Left cardiac atrium (tissue), 4 donors: ENCODE measurements at places on chromosomes 2 and 18. TPM values are rescaled to one million over a fixed set of nuclear protein-coding genes. Genes with fewer than 3 reads are reported as not detected.
A peak's percentile ranks its signal among the peaks of the same experiment; 100 is the strongest.

GRCh38 chr2:41000906-41001305, 549.0 kb upstream of the SLC8A1 start:
- no peak for DNase-seq

DNA sequence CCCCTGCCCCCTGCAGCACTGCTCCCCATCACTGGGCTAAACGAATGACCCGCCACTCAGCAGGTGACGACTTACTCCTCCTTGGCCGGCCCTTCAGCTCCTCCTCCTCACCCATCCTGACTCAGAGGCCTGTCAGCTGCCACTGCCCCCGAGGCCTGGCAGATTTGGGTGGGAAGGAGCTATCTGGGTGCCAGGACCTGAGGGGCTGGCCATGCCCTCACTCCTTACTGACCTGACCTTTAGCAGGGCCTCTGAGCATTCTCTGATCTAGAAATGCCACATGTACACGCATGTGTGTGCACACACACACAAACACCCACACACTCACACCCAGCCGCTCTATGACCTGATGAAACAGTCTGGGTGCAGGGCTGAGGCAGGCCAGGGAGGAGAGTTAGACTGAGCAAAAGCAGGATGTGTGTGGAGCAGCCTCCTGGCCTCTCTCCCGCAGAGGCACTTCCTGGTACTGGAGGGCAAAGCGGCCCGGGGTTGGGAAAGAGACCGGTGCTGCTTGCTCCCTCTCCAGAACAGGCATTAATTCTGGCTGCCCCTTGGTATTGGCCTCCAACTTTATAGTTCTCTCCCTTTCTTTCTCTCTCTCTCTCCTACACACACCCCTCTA, 68.0 kb downstream of the ZFP36L2 start:
- peak; percentile 70 for DNase-seq

DNA sequence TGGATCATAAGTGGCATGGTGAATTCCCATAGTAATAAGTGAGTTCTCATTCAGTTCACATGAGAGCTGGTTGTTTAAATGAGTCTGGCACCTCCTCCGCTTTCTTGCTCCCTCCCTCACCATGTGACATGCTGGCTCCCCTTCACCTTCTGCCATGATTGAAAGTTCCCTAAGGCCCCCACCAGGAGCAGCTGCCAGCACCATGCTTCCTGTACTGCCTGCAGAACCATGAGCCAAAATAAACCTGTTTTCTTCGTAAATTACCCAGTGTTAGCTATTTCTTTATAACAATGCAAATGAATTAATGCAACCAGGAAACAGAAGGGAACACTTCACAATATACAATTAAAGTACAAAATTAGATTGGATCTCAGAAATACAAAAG, 257.0 kb downstream of the MREG start:
- no peak for DNase-seq

DNA sequence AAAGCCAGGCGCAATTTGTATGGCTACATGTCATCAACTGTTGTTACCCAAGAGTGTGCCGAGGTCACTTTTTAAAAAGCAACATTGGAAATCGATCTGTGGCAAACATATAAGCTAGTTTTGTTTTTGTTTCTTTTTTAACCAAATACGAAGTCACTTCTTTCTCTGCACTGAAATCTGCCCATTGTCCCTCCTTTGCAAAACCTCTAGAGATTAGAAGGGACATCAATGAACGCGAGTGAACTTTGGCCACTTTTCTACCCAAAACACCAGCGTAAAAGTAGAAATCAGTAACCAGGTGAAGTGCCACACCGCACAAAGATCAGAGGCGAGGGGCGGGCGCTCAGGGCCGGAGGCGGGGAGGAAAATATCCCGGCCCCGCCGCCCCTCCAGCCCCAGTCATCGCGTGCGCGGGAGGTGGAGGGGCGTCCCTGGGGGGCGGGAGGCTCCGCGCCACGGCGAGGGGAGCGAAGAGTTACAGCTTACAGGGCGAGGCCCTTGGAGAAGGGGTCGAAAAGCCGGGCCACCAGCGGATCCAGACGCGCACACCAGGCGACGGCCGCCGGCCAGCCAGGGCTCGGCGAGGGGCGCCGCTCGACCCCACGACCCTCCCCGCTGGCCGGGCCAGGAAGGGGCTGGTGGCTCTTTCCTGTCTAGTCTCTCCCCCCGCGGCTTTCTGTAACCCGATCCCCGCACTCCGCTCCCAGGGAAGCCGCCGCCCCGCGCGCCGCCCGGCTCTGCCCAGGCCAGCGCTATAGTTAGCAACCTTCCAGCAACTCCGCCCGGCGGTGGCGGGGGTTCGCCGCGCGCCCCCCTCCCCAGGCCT, 993 bp downstream of the RBMS1 start:
- peak; percentile 80 for DNase-seq

DNA sequence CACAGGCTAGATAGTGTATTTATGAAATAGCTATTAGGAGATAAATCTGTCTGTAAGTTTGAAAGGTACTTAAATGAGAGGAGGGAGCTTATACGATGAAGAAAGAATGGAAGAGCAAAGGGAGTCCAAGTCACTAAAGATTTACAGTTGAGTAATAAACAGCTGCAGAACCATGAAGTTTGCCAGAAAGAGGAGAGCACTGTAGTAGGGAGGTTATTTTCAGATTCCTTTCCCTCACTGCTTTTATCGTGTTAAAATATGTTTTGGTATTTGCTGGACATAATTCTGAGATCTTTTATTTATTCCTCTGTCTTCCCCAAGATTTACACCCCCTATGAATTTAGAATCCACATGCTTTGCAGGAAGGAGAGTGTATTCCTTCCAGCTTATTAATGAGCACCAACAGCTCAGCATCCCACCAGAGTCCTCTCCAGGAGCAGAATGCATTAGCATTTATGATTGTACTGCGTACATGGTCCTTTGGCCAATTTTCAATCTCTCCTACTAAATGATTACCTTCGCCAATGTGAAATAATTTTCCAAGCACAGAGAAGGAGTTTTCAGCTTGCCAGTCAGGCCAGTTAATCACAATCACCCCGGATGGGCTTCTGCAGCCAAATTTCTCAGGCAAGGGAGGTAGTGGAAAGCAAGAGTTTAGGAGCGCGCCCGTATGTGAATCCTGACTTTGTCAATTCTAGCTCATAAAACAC, 297.0 kb downstream of the NBAS start:
- DNase-seq = no peak

DNA sequence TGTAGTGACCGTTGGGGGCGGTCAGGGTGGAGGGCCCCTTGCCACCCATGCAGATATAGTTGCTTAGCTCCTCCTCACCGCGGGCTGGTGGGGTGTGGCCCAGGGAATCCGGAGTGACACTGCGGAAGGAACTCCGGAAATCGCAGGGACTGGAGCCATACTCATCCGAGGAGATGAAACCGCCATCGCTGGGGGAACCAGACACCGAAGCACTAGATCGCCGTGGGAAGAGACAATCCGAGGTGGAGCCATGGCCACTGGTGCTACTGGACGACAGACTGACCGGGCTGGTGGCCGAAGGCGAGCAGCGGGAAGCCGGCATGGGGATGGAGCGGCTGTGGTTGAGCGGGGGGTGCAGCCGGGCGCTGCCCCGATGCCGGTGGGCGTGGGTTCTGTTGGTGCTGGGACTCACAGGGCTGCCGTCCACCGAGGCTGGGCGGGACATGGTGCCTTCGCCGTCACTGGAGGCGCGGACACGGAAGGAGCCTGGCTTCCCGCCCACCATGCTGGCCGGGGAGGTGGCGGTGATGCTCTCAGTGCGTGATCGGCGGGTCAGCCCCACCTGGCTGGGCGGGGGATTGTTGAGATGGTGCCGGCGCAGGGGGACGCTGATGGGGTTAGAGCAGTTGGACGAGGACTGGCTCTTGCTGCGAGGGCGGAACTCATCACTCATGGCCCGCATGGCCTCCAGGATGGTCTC, 2.2 kb downstream of the IRS1 start:
- DNase-seq = peak; percentile 43

DNA sequence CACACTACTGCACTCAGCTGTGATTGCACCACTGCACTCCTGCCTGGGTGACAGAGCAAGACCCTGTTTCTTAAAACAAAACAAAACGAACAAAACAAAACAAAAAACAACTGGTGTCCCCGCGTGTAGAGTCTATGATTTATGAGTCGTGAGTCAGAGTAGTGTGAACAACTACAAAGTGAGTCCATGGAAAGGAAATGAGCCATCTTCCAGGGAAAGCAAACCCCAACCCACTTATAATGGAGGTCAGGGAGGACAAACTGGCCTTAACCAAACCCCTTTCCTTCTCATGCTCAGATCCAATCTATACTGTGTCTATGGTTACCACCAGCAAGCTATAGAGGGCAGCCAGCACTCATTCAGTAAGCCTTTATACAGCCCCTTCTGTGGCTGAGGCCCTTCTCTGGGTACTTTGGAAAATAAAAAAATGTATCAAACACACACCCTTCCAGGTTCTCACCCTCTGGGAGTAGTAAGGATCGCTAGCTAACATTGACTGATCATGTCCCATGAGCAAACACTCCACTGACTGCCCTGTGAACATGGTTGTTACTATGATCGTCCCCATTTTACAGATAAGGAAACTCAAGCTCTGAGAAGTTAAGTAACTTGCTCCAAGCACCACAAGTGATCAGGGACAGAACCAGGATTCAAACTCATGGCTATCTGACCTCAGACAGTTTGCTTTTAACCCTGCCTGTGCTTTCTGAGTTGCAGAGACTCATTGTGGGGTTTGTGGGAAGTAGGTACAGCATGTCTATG, 24.7 kb upstream of the COLEC12 start:
- no peak for DNase-seq

GRCh38 chr2:191176801-191177438, 26.1 kb upstream of the STAT4 start:
- no peak for DNase-seq

DNA sequence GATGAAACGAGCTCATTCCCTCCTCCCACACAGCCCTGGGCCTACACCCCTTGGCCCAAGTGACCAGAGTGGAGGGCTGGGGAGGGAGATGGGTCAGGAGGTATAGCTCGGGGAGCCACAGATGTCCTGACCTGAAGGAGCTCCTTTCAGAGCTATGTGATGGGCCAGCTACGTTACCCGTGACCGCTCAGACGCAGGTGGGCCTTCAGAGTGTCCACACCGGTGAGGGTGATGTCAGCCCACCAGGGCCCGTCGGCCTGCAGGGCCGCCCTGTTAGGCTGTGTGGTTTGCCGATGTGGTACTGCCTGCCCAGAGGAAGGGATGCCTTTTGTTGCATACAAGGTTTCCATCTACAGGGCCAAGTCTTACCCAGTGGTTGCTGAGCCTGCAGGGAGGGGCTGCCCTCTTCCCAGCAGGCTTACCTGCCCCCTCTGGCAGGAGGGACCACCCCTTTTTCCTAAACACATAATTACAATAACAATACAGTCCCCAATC, 41.8 kb upstream of the FOSL2 start:
- DNase-seq = no peak

DNA sequence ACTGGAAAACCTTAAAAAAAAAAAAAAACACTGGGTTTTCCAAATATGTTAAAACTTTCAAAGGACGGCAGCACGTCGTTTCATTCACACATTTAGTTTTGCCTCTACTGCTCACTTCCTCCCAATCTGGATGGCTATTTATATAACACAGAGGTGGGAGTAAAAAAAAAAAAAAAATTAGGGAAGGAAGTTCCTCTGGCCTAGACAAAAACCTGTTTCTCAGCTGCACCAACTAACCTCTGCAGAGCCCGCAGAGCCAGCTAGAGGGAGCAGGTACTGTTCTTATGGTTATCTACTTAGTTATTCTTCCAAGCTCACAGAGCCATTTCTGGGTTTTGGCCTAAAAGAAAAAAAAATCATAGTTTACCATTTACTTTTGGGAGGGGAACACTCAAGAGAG, 28.1 kb downstream of the SLC1A4 start:
- no peak for DNase-seq

DNA sequence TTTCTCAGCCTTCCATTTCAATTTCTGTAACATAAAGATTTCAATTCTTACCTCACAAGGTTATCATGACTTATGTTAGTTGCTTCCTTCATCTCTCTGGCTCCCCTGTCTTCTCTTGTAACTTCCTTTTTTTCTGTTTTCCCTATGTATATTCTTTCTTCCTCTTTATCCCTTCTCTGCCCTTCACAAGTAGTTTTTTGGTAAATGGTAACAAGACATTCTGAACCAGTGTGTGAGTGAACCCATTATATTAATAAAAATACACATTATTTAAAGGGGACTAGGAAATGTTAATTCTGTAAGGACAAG, 8.4 kb downstream of the ACSL3 start:
- DNase-seq = no peak

DNA sequence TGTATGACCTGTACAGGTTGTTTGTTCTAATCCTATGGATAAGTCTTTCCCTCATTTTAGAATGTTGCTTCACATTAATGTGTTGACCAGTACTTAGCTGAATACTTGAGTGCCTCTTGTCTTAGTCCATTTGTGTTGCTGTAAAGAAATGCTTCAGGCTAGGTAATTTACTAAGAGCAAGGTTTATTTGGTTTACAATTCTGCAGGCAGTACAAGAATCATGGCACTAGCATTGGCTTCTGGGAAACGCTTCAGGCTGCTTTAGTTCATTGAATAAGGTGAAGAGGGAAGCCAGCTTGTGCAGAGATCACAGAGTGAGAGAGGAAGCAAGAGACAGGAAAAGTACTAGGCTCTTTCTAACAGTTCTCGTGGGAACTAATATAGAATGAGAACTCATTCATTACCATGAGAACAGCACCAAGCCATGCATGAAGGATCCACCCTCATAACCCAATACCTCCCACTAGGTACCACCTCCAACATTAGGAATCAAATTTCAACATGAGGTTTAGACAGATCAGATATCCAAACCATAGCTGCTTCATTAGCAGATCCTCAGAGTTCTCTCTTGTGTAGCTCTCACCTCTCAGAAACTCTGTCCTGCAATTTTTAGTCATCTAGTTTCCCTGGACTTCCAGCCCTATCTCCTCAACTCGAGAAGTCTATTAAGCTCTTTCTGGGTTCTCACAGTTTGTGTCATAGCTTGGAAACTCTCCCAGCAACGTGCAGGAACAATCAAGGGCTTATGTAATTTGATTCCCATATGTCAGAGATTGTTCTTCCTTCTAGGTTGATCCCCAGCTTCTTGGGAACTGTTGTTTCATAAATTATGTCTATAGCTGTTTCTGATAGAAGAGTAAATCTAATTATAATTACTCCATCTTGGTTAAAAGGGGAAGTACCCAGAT, 2082.3 kb upstream of the CELF4 start:
- no peak for DNase-seq

DNA sequence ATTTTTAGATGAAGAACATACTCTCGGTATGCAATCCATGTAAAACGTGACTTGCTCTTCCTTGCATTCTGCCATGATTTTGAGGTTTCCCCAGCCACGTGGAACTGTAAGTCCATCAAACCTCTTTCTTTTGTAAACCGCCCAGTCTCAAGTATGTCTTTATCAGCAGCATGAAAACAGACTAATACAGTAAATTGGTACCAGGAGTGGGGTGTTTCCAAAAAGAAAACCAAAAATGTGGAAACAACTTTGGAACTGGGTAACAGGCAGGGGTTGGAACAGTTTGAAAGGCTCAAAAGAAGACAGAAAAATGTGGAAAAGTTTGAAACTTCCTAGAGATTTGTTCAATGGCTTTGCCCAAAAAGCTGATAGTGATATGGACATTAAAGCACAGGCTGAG, 1957.9 kb downstream of the SUCLG1 start:
- no peak for DNase-seq

RBM43 gene
- total RNA-seq = 2.0 TPM

SPR gene
- total RNA-seq = 47.7 TPM

TUBA4B gene
- not detected for total RNA-seq

WNT10A gene
- total RNA-seq = 0.52 TPM

MALL gene
- 14.0 TPM for total RNA-seq

GKN2 gene
- total RNA-seq = not detected

EMILIN2 gene
- 17.8 TPM for total RNA-seq

CHRND gene
- total RNA-seq = not detected

GAD1 gene
- total RNA-seq = not detected

PLGLB1 gene
- 0.84 TPM for total RNA-seq

PARD6G gene
- total RNA-seq = 4.1 TPM

ANKRD29 gene
- total RNA-seq = 4.7 TPM

VIL1 gene
- total RNA-seq = not detected
